ENCODE measurements at places on chromosomes 1 and 21. TPM values are rescaled to one million over a fixed set of nuclear protein-coding genes. Genes with fewer than 3 reads are reported as not detected.

GRCh38 chr21:25408666-25409065 lies 198.6 kb downstream of the MRPL39 start:
- no peak for DNase-seq

GRCh38 chr1:30974536-30974935 lies 66.0 kb upstream of the SDC3 start:
- DNase-seq = no peak

The YBEY gene
- total RNA-seq = 18.1 TPM

The ARPC5 gene
- total RNA-seq = 91.9 TPM

The ADAMTS1 gene
- total RNA-seq = not detected

The KRTAP10-8 gene
- not detected for total RNA-seq

DNA sequence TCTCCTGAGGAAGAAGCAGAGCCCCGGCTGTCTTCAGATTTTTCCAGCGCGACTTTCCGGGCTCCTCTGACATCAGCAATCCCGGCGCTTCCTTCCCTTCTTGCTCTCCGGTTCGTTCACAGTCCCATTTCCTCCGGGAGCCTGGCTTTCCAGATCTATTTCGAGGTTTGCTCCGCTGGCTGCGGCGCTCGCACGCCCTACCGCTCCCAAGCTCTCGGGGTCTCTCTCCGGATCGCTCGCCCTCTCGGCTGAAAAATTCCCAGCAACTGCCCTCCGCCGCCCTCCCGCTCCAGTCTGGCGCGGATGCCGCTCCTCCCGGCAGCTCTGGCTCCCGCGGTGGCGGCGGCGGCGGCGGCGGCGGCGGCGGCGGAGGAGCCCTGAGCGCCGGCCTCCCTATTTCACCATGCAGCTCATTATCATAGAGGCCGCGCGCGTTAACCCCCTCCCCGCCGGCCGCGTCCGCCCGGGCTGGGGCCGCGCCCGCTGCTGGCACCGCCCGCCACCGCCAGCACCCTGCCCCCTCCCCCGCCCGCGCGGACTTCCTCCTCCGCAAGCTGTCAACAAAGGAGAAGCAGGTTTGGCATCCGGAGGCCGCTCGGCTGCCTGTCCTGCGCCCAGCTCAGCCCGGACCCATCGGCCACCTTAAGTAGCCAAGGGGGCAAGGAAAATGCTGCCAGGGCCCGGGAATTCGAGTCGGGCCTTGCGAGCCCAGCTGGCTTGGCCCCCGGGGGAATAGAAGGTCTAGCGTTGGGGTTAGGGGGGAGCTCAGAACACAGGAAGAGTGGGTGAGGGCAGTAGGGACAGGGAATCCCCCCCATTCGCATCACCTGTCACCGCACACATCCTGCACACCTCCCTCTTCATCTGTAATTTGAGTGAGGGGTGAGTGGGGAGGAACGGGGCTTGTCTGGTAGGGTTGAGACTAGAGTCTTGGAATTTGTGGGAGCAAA lies at the start of gene PLXNA2:
TSS of gene PLXNA2 (minus strand) at position 418 of the 950 bp plus-strand sequence. CDS start 26,462 bp downstream, outside the sequence.
- DNase-seq = peak; percentile 84

The FAM72C gene
- total RNA-seq = not detected

GRCh38 chr1:208433086-208433485 lies 188.9 kb upstream of the PLXNA2 start:
- no peak for DNase-seq

DNA sequence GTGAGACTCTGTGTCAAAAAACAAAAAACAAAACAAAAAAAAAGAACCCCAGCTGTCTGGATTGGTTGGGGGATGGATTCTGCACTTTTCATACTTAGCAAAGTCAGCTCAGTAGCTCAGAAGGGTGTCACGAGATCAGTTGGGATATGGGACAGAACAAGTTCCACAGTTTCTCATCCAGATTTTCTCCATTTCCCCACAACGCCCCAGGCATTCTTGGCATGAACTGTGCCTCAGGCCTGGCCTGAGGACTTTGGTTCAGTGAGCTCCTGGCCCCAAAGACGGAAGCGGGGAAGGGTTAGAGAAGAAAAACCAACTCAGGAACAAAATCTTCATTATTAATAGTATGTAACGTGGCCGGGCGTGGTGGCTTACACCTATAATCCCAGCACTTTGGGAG lies 1.9 kb downstream of the AKR7A2 start:
- peak; percentile 5 for DNase-seq

The MSH4 gene
- 1.7 TPM for total RNA-seq

DNA sequence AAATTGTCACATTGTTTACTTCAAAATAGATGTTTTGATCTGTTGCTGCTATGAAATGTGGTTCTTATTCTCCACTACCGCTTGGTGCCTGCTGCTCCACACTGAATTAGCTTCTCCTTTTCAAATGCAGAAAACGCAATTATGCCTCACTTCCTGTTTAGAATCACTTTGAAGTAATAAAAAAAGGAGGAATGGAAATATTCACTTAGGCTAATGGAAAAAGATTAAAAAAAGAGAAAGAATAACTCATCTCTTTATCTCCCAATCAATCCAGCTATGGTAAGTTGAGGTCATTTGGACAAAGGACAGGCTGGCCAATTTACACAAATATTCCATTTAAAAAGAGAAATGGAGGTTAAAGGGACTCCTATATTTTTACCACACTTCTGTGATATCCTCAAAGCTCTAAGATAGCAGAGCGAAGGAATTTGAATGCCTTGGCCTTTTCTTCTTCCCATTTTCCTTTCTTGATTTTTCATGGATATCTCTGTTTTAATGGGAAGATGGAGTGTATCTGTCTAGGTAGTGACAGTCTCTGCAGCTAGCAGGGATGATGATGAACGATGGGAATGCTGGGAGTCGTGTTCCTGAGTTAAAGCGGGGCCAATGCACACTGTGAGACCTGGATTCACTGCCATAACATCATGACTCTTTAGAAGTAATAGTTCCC lies 35.7 kb downstream of the RGS5 start:
- DNase-seq = no peak

DNA sequence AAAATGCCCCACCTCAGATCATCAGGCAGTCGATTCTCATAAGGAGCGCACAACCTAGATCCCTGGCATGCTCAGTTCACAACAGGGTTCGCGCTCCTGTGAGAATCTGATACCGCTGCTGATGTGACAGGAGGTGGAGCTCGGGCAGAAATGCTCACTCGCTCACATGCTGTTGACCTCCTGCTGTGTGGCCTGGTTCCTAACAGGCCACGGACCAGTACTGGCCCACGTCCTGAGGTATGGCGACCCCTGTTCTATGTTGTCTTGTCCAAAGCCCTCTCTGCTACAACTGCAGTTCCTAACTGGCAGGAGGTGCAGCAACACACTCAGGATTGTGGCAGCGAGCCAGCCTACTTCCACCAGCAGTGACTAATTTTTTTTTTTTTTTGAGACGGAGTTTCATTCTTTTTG lies 70.6 kb downstream of the CLSTN1 start:
- no peak for DNase-seq

The IL20 gene
- total RNA-seq = not detected

The CRP gene
- total RNA-seq = not detected

- no peak for DNase-seq
Measured at GRCh38 chr1:203131548-203132200, 4.1 kb downstream of the ADORA1 start.

The CLEC20A gene
- total RNA-seq = 4.7 TPM

GRCh38 chr1:83090195-83090594 lies 908.7 kb downstream of the TTLL7 start:
- no peak for DNase-seq

All from B cell (primary cell).